Endothelial cell of umbilical vein (primary cell): ENCODE measurements at places on chromosomes 11 and 22. TPM values are rescaled to one million over a fixed set of nuclear protein-coding genes. Genes with fewer than 3 reads are reported as not detected.

DNA sequence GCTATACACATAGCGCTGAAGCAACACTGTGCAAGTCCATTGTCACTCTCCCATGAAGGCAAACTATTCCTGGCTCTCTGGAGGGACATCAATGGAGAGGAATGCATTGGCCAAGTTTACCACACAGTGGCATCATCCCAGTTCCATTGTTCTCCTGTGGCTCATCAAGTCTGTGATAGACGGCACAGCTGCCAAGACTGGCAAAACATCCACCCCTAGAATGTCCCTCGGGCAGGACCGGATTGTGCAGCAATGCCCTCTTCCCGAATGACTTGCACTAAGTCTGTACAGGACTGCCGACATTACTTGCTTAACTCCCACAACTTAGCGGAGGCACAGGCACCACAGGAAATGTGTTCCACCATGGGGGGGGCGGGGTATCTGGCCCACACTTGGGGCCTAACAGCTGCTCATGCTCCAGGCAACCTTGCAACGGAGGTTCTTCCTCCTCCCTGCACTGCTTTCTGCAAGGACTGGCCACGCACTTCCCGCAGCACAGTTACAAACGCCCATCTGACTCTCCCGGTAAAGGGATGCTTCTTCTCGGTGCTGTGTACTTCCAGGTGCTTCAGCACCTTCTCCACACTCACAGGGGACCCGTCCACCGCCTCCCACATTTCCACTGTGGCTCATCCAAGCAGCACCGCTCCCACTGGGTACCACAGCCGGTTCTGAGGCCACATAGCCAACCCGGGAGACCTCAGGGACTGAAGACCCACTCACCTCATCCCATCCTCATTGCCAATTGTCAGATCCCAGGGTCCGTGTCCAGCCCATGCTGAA, 1309.6 kb upstream of the RAG2 start:
- no peak overlapping the region for H3K4me3 ChIP-seq
- no peak for DNase-seq
- no peaks in the 10 kb centered on the region for H3K36me3 ChIP-seq
- no peaks in the 10 kb centered on the region for H3K27me3 ChIP-seq
- no peak overlapping the region for H3K27ac ChIP-seq
- H3K4me1 ChIP-seq, result no peaks in the 10 kb centered on the region

GRCh38 chr11:75773595-75774353, 5.2 kb downstream of the DGAT2 start:
- no peaks in the 10 kb centered on the region for H3K36me3 ChIP-seq
- peaks cover 23% of the 10 kb centered on the region for H3K27me3 ChIP-seq
- peaks cover 15% of the 10 kb centered on the region for H3K4me1 ChIP-seq
- H3K4me3 ChIP-seq, result no peak overlapping the region
- no peak for DNase-seq

DNA sequence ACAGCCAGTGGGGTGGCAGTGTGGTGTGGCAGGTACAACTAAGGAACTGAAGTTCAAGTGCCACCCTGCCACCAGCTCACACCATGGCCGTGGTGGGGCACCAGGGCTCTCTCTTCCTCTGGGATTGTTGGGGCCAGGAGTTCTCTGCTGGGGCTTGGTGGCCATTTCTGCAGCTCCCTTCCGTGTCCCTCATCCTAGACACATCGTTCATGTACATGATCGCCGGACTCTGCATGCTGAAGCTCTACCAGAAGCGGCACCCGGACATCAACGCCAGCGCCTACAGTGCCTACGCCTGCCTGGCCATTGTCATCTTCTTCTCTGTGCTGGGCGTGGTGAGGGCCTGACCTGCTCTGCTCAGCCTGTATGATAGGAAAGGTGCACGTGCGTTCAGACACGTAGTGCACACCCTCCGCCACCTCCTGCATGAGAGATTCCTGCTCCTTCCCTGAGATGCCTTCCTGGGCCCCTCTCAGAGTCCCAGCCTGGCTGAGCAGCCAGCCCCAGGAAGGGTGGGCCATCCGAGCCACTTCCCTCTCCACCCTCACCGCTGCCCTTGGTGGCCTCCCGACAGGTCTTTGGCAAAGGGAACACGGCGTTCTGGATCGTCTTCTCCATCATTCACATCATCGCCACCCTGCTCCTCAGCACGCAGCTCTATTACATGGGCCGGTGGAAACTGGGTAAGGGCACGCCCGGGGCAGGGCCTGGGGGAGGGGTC, 7.3 kb upstream of the TAGLN start:
- H3K4me1 ChIP-seq, result no peaks in the 10 kb centered on the region
- no peaks in the 10 kb centered on the region for H3K36me3 ChIP-seq
- DNase-seq, result no peak
- no peak overlapping the region for H3K4me3 ChIP-seq

Gene SHISA8
- not detected in 2 replicates for total RNA-seq

Gene OR2AT4
- not detected in 2 replicates for total RNA-seq

Gene CFAP300
- not detected in 2 replicates for total RNA-seq

Gene TRIM34
- total RNA-seq, result 5.2 and 6.7 TPM in 2 replicates
